ENCODE measurements at places on chromosomes 3 and 15.

DNA sequence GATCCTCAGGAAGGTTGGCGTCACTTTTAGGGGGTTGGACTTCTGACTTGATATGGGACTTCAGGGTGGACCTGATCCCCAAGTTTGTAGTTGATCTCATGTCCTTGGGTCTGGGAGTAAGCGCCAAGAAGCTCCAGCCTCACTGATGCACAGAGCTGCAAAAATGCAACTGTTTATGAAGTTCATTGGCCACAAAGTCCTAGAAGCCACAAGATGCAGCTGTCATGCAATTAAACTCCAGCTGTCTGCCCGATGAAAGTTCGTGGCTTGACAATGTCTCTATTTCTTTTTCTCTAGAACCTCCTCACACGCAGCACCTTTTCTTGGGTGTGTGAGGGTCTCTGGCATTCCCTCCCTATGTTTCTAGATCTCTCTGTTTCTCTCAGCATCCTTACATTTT is 9.2 kb upstream of the ACAN start:
- DNase-seq = no peak

GRCh38 chr3:190084983-190085382 is 35.7 kb downstream of the P3H2 start:
- DNase-seq = no peak

- DNase-seq = no peak
Measured at GRCh38 chr3:178567611-178568010, 31.4 kb downstream of the KCNMB2 start.

- no peak for DNase-seq
Measured at GRCh38 chr15:58805095-58805494, 34.0 kb downstream of the MINDY2 start.

DNA sequence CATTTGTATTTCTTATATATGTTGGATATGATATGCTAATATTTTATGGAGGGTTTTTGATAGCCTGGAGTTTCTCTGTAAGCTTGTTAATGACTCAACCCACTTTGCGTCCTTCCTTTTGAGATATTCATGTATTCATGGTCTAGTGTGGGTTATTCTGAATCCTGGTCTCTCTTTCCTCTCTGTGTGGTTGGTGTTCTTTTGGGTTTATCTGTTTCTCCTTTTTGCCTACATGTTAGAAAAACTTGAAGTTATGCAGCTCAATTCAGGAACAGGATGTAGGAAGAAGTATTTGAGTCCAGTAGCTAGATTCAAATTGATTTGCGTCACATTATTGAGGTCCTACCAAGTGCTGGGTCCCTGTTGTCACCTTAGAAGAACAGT is 28.1 kb downstream of the CMTM7 start:
- no peak for DNase-seq

DNA sequence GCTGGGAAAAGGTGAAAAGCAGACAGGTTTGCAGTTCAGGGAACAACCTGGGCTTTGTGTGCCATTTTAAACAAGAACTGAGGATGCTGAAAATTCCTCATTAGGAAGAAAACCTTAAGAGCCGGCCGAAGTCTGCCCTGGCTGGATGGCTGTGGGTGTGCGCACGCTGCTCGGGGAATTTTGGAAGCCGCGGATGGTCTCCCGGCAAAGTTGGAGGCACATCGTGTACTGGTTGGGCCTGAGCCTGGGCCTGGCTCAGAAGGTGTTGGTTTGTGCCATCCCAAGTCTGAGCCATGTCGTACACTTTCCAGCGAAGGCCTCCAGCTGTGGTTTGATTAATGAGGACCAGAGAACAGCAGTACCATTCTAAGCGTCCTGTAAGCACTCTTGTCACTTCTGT is 188.2 kb downstream of the ATP10A start:
- DNase-seq = no peak

GRCh38 chr15:39642011-39642640 is 61.2 kb downstream of the THBS1 start:
- no peak for DNase-seq

- DNase-seq = no peak
Measured at GRCh38 chr15:80267658-80268057, 15.6 kb upstream of the CTXND1 start.

DNA sequence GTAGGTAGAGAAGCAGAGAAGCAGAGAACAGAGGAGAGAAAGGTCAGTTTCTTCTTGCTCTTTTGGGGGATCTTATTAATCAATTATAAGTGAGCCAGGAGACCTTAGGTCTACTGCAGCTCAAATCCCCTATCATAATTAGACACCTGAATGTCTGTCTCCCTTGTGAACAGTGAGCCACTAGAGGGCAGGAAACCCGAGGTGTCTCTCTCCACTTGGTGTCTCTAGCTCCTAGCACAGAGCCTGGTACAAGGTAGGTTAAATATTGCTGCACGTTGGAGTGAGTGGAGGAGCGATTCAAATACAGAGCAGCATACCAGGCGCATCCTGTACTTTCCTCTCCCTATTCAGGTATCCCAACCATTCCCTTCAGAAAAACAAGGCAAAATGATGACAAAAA is 2.0 kb upstream of the ST8SIA2 start:
- no peak for DNase-seq

- no peak for DNase-seq
Measured at GRCh38 chr3:105622169-105622568, 246.6 kb downstream of the CBLB start.

DNA sequence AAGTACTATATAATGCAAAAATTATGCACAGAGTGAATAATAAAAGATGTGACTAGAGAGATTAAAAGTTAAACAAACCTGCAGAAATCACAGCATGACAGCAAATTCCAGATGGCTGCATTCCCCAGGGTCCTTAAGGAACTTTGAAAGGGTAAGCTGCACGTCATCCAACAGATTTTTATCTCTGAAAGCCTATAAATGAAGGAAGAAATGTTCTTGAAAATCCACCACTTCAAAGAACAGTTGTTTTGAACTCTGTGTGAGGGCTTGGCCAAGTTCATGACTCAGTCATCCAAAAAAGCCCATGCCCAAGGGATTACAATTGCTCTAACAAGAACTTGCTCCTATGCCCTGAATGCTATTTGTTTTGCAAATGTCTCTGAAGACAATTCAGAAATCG is 603.6 kb downstream of the PLOD2 start:
- no peak for DNase-seq

DNA sequence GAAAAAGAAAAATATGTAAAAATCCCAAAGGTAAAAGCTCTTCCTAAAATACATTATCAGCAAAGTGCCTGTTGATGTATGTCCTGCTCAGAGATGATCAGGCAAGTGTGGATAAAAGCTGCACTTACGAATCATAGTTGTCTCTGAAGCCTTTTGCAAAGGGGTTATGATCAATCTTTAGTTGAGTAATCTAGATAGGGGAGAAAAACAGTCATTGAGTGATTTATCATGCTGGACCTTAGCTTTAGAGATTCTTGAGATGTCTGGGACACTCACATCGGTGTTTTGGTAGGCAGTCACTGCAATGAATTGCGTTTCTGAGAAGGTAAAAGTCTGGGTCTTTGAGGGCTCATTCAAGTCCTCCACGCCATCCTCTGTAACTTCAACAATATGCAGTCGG is 3.7 kb downstream of the EOMES start:
- DNase-seq = no peak

DNA sequence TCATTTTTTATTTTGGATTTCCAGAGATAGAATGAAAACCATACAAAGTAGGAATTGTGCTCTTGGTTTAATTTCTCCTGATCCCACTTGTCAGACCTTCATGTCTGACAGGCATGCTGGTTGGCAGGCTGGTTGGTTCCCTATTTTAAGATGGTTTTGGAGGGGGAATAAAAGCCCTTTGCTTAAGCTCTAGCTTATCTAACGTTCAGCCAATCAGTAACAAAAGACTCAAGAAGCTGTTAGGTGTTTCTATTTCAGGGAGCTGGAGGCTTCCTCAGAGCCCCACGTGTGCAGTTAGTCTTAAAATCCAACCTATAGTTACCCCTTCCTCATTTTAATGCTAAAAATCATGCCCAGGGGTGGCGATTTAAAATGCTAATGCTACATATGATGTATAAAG is 40.5 kb upstream of the XIRP1 start:
- no peak for DNase-seq

GRCh38 chr3:126928921-126929474 is 53.9 kb upstream of the PLXNA1 start:
- no peak for DNase-seq

- DNase-seq = no peak
Measured at GRCh38 chr3:36756269-36756668, 8.1 kb downstream of the DCLK3 start.

GRCh38 chr3:158789592-158789991 is 12.3 kb upstream of the MFSD1 start:
- DNase-seq = no peak

DNA sequence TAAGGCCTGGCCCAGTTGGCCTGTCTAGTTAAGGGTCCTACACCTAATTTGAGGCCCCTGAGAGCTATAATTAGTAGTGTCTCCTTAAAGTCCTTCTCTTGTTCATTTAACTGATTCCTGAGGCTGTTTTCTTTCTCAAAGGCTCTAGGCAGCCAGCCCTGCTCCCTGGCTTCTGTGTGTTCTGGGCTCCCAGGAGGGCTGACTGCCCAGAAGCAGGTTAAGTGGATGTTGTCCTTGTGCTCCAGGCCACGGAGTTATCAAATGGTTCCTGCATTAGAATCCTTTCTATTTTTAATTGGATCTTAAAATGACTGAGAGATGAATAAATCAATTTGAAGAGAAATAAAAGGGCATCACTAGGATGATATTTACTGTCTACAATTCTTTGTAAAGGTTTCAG is 140.0 kb downstream of the SNRK start:
- DNase-seq = no peak

GRCh38 chr3:149688122-149688757 is 30.4 kb upstream of the WWTR1 start:
- DNase-seq = no peak

DNA sequence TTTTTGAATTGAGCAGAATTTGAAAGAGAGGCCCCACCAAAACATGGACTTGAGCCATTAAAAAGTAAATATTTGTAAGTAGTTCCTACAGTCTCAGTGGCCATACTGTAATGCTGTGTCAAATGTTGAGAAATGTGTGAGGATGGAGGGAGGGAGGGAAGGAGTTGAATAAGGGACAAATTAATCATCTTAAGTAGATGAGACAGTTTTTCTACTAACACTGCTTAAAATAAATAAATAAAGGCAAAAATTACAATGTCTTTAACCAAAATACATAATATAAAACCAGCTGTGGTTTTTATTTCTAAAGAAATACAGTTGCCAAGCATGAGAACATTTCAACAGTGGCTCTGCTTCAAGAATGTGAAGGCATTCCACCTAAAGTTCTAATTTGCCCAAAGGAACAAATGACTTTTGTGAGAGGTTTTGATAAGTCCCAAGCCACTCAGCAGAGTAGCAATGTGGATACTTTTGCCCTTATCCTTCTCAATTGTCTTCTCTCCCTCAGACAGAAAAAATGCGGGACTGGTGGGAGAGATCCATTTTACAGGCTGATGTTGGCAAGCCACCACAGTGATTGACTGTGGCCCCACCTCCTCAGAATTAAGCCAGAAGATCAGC is 427.0 kb upstream of the RARB start:
- DNase-seq = no peak

DNA sequence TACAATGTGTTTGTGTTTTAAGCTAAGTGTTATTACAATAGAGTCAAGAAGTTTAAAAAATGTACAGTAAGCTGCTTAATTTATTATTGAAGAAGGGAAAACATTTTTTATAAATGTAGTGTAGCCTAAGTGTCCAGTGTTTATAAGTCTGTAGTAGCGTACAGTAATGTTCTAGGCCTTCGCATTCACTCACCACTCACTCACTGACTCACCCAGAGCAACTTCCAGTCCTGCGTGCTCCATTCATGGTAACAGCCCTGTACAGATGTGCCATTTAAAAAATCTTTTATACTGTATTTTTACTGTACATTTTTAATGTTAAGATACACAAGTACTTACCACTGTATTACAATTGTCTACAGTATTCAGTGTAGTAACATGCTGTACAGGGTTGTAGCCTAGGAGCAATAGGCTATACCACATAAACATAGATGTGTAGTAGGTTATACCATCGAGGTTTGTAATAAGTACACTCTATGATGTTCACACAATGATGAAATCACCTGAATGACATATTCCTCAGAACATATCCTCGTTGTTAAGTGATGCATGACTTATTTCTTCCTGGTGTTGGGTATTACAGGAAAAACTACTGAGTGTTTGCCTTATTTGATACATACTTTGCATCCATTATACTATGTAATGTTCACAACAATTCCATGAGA is 156.6 kb upstream of the NUDT16 start:
- no peak for DNase-seq

DNA sequence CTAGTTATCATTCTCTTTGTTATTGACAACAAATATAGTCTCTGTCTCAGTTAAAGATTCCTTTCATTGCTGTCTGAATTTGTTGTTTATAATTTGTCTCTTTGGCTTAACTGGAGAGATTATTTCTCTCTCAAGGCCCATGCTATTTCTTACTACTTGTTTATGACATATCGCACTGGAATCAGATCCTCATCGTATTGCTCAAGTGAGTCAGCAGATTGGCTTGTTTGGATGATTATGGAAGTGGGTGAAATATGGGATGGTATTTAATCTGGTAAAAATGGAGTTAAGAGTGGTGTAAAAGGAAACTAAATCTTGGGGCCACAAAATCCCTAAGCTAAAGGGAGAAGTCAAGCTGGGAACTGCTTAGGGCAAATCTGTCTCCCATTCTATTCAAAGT is 613.1 kb downstream of the SI start:
- DNase-seq = no peak

GRCh38 chr3:102060814-102061213 is 211.5 kb downstream of the NFKBIZ start:
- no peak for DNase-seq

GRCh38 chr3:14483286-14483685 is 56.9 kb downstream of the GRIP2 start:
- no peak for DNase-seq

DNA sequence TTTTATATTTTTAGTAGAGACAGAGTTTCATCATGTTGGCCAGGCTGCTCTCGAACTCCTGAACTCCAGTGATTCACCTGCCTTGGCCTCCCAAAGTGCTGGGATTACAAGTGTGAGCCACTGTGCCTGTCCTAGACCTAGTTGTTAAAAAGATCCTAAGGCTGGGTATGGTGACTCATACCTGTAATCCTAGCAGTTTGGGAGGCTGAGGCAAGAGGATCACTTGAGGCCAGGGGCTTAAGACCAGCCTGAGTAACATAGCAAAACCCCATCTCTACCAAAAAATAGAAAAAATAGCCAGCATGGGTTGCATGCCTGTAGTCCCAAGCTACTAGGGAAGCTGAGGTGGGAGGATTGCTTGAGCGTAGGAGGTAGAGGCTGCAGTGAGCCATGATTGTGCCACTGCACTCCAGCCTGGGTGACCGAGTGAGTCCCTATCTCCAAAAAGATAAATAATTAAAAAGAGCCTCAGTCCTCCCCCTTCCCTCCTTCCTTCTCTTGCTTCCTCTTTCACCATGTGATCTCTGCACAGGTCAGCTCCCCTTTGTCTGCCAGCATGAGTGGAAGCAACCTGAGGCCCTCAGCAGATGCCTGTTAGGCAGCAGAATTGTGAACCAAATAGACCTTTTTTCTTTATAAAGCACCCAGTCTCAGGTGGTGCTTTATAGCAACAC is 9.8 kb upstream of the FNDC3B start:
- DNase-seq = no peak

Data from cerebellar nuclear complex (tissue), 1 donor.